ENCODE measurements at places on chromosomes 6 and 20. TPM values are rescaled to one million over a fixed set of nuclear protein-coding genes. Genes with fewer than 3 reads are reported as not detected.

The HLA-DPA1 gene
- not detected for total RNA-seq

The CPNE5 gene
- total RNA-seq = not detected

The HINT3 gene
- 6.5 TPM for total RNA-seq

The TRIM15 gene
- not detected for total RNA-seq

The FABP7 gene
- total RNA-seq = not detected

The SOBP gene
- 1.1 TPM for total RNA-seq

The EPB41L1 gene
- total RNA-seq = 13.9 TPM

DNA sequence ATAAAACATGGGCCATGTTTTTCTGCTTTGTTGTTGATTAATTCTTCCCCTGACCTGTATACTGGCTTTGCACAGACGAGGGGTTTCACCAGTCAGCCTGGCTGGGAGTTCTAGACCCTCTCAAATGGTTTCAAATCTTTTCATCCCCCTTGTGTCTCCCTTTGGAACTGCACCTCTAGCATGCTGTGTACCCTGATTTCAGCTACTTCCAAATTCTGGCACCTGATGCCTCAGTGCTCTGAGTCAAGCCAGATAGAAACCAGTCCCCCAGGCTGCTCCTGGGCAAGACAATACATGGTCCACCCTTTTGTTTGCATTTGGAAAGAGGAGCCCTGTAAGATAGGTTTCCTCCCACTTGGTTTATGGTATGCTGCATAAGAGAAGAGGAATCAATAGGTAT, 290.2 kb downstream of the BTBD3 start:
- no peaks in the 10 kb centered on the region for H3K36me3 ChIP-seq
- no peaks in the 10 kb centered on the region for H3K4me1 ChIP-seq
- H3K27me3 ChIP-seq = no peaks in the 10 kb centered on the region
- peak; percentile 41 for DNase-seq
- no peak overlapping the region for H3K4me3 ChIP-seq

- H3K36me3 ChIP-seq = peaks cover 2% of the 10 kb centered on the region
- H3K27me3 ChIP-seq = no peaks in the 10 kb centered on the region
- peak within 1 kb of the TSS; percentile 86 for H3K27ac ChIP-seq
- peaks cover 22% of the 10 kb centered on the region for H3K4me1 ChIP-seq
- peak within 1 kb of the TSS; percentile 99 for H3K4me3 ChIP-seq
Observed at GRCh38 chr6:3751077-3751729, at the start of gene PXDC1. PXDC1 (minus strand) TSS chr6:3751713; CDS start chr6:3751531, 182 bp downstream.

- H3K27me3 ChIP-seq = no peaks in the 10 kb centered on the region
- peak; percentile 75 for DNase-seq
Observed at GRCh38 chr20:4956200-4956810, 45.0 kb downstream of the SLC23A2 start.

DNA sequence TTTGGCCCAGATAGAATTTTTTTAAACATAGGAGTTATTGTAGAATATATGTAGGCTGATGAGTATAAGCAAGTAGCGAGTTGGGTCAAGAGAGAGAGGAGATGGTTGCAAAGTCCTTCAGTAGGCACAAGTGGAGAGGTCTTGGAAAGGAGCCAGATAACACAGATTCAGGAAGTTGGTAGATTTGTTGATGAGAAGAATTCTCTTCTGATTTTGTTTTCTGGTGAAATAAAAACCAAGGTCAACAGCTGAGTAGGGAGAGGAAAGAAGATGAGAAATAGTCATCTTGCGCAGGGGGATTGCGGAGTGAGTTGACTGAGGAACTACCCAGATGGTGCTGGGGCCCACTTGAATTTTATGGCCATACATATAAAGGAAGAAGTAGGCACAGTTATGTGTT, 17.4 kb upstream of the CD83 start:
- H3K36me3 ChIP-seq = no peaks in the 10 kb centered on the region
- no peak overlapping the region for H3K27ac ChIP-seq
- DNase-seq = no peak
- H3K4me3 ChIP-seq = no peak overlapping the region

GRCh38 chr20:50550531-50550930, 40.3 kb downstream of the PTPN1 start:
- peaks cover 15% of the 10 kb centered on the region for H3K4me1 ChIP-seq
- H3K36me3 ChIP-seq = peaks cover 10% of the 10 kb centered on the region
- no peak overlapping the region for H3K27ac ChIP-seq
- no peaks in the 10 kb centered on the region for H3K27me3 ChIP-seq

GRCh38 chr6:3405182-3405518, 51.7 kb downstream of the SLC22A23 start:
- no peak overlapping the region for H3K27ac ChIP-seq
- no peak overlapping the region for H3K4me3 ChIP-seq
- H3K27me3 ChIP-seq = peaks cover 26% of the 10 kb centered on the region

DNA sequence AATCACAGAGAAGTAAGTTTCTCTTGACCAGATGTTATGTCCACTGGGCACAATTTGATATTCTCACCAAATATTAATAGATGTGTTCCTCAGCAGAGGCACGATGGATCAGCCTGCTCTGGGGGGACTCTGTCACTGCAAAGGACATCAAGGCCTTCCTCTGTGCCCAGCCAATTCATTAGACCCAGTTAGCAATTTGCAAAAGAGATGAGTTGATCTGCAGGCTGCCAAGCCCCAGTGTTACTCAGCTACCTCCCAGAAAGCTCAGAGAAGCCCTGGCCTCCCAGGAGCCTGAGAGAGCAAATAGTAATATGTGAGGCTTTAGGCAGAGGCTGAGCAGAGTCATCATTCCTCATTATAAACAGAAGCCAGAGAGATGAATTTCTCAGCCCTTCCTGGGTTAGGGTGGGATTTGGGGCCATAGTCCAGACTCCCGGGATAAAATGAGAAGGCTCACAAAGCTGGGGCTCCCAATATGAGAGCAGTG, 54.2 kb downstream of the ZNF831 start:
- no peak overlapping the region for H3K27ac ChIP-seq
- H3K4me1 ChIP-seq = no peaks in the 10 kb centered on the region
- H3K27me3 ChIP-seq = peaks cover 28% of the 10 kb centered on the region
- no peak for DNase-seq
- no peak overlapping the region for H3K4me3 ChIP-seq
- no peaks in the 10 kb centered on the region for H3K36me3 ChIP-seq

- H3K36me3 ChIP-seq = 0 out of 2 replicates have a peak, but pooled peaks cover 1% of the 10 kb centered on the region
- H3K27ac ChIP-seq = no peak overlapping the region
- H3K4me1 ChIP-seq = peaks cover 5% of the 10 kb centered on the region
- peak; percentile 48 for DNase-seq
Observed at GRCh38 chr6:159966981-159967380, 1.9 kb upstream of the IGF2R start.

GRCh38 chr6:34692280-34692679, 4.3 kb downstream of the ILRUN start:
- peaks cover 4% of the 10 kb centered on the region for H3K4me1 ChIP-seq
- no peak for DNase-seq
- H3K36me3 ChIP-seq = no peaks in the 10 kb centered on the region
- H3K27ac ChIP-seq = no peak overlapping the region
- H3K4me3 ChIP-seq = no peak overlapping the region

GRCh38 chr20:40956542-40957264, 71.9 kb upstream of the TOP1 start:
- no peaks in the 10 kb centered on the region for H3K36me3 ChIP-seq
- H3K4me3 ChIP-seq = no peak overlapping the region
- DNase-seq = no peak
- no peaks in the 10 kb centered on the region for H3K4me1 ChIP-seq

DNA sequence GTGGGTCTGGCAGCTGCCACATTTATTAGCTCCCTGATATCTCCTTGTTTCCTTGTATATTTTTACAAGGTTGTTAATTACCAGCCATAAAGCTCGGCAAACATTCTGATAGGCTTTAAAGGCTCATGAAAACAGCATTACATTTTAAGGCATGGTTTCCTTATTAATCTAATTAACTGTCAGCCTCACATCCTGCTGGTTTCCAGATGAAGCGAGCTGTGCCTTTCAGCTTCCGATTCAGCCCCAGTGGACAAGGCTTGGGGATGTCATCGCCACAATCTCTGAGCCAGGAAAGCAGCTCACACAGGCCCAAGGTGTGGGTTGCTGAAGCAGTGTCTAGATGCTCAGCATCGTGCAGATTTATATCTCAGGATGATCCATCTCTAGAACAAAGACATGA, 66.0 kb upstream of the RALY start:
- DNase-seq = no peak
- H3K36me3 ChIP-seq = no peaks in the 10 kb centered on the region
- 0 out of 2 replicates have a peak, but pooled peaks cover 3% of the 10 kb centered on the region for H3K4me1 ChIP-seq
- no peak overlapping the region for H3K27ac ChIP-seq
- H3K4me3 ChIP-seq = no peak overlapping the region

- no peak overlapping the region for H3K4me3 ChIP-seq
- H3K27me3 ChIP-seq = peaks cover 10% of the 10 kb centered on the region
- H3K27ac ChIP-seq = no peak overlapping the region
- no peak for DNase-seq
- H3K4me1 ChIP-seq = peaks cover 8% of the 10 kb centered on the region
Observed at GRCh38 chr20:62721511-62722370, 13.1 kb downstream of the NTSR1 start.

GRCh38 chr6:165653196-165653595, 9.8 kb downstream of the PDE10A start:
- H3K27me3 ChIP-seq = no peaks in the 10 kb centered on the region
- DNase-seq = peak; percentile 40
- no peak overlapping the region for H3K27ac ChIP-seq
- H3K36me3 ChIP-seq = peaks cover 2% of the 10 kb centered on the region
- peaks cover 8% of the 10 kb centered on the region for H3K4me1 ChIP-seq
- no peak overlapping the region for H3K4me3 ChIP-seq

DNA sequence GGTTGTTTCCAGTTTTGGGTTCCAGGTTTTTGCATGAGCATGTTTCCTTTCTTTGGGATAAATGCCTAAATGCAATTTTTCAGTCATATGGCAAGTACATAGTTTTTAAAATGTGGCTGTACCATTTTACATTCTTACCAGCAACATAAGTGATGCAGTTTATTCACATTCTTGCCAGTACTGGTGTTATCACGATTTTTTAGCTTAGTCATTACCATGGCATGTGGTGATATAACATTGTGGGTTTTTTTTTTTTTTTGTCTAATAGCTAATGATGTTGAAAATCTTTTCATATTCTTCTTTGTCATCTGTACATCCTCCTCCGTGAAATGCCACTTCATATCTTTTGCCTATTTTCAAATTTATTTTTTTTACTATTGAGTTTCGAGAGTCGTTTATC, 2.9 kb upstream of the TDRD6 start:
- no peaks in the 10 kb centered on the region for H3K4me1 ChIP-seq
- no peak overlapping the region for H3K27ac ChIP-seq
- H3K27me3 ChIP-seq = no peaks in the 10 kb centered on the region
- peak; percentile 44 for DNase-seq
- H3K4me3 ChIP-seq = no peak overlapping the region

- no peak overlapping the region for H3K27ac ChIP-seq
- DNase-seq = no peak
- no peaks in the 10 kb centered on the region for H3K36me3 ChIP-seq
- no peaks in the 10 kb centered on the region for H3K4me1 ChIP-seq
- no peaks in the 10 kb centered on the region for H3K27me3 ChIP-seq
Observed at GRCh38 chr6:72704979-72705378, 83.1 kb downstream of the KCNQ5 start.

DNA sequence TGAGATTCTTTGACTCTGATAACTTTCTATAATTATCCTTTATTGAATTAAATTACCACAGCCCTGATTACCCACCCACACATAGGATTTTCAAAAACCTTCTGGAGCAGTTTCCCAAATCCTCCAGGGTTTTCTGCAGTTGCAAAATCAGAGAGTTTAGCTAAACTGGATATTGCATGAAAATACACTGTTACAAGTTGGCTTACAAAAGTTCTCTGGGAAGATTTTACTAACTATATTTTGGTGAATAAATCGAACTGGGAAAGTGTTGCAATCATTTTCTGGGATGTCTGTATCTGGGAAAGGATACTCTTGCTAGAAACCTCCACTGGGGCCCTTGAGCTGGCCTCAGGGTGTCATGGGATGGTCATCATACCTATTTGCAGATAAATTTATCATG, 97.6 kb upstream of the STMND1 start:
- no peaks in the 10 kb centered on the region for H3K36me3 ChIP-seq
- no peak overlapping the region for H3K4me3 ChIP-seq
- no peak overlapping the region for H3K27ac ChIP-seq
- no peaks in the 10 kb centered on the region for H3K27me3 ChIP-seq

- no peaks in the 10 kb centered on the region for H3K27me3 ChIP-seq
- no peaks in the 10 kb centered on the region for H3K4me1 ChIP-seq
- H3K4me3 ChIP-seq = no peak overlapping the region
- DNase-seq = peak; percentile 77
- no peaks in the 10 kb centered on the region for H3K36me3 ChIP-seq
- H3K27ac ChIP-seq = no peak overlapping the region
Observed at GRCh38 chr6:143368426-143368825, 82.1 kb downstream of the ADAT2 start.

GRCh38 chr6:7052443-7053011, 55.2 kb upstream of the RREB1 start:
- no peaks in the 10 kb centered on the region for H3K36me3 ChIP-seq
- DNase-seq = peak; percentile 65
- H3K27ac ChIP-seq = no peak overlapping the region
- peak overlapping the region; percentile 37 for H3K4me3 ChIP-seq

DNA sequence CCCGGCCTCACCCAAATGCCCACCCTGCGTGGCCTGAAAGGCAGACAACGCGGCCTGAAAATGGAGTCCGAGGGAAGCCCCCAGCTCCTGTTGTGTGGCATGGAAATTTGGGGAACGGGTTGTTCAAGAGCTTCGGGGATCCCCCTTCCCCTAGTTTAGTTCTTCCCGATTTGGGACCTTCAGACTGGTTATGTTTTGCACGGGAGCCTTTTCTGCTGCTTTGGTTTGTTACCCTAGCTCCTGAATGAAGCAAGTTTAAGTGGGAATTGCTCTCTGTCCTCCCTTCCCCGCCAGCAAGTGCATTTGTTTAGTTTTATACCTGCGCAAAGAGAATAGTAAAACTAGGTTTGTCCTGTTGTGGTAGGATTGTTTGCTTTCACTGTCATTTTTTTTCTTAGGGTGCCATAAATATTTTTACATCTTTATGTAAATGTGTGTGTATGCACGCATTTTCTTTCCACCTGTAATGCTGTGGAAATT, 604 bp downstream of the SH3BGRL2 start:
- H3K27me3 ChIP-seq = peaks cover 2% of the 10 kb centered on the region
- no peak overlapping the region for H3K27ac ChIP-seq
- no peaks in the 10 kb centered on the region for H3K36me3 ChIP-seq
- H3K4me1 ChIP-seq = peaks cover 6% of the 10 kb centered on the region
- peak overlapping the region; percentile 78 for H3K4me3 ChIP-seq

GRCh38 chr6:4084444-4085331, 5.8 kb upstream of the FAM217A start:
- H3K36me3 ChIP-seq = no peaks in the 10 kb centered on the region
- peaks cover 4% of the 10 kb centered on the region for H3K4me1 ChIP-seq
- H3K27me3 ChIP-seq = no peaks in the 10 kb centered on the region
- no peak for DNase-seq
- H3K27ac ChIP-seq = no peak overlapping the region
- no peak overlapping the region for H3K4me3 ChIP-seq

DNA sequence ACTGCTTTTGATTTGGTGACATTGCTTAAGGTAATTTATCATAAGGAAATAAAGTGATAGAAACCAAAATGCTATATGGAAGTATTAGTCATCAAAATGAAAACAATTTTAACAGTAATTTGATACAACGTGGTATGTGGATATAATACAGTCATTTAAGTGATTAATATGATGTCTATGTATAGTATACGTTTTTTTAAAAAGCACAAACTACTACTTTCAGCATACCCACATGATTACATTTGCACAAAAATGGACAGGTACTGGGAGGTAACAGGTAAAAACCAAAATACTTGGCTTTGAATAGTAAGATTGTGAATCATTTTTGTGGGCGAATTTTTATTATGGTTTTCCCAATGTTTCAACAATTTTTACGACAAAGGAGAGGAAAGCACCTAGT, 97.6 kb downstream of the OGFRL1 start:
- no peak overlapping the region for H3K27ac ChIP-seq
- 0 out of 2 replicates have a peak, but pooled peaks cover 3% of the 10 kb centered on the region for H3K36me3 ChIP-seq
- no peak for DNase-seq
- H3K4me3 ChIP-seq = no peak overlapping the region
- H3K27me3 ChIP-seq = no peaks in the 10 kb centered on the region
